ENCODE measurements at places on chromosomes 6 and 20. TPM values are rescaled to one million over a fixed set of nuclear protein-coding genes. Genes with fewer than 3 reads are reported as not detected.

DNA sequence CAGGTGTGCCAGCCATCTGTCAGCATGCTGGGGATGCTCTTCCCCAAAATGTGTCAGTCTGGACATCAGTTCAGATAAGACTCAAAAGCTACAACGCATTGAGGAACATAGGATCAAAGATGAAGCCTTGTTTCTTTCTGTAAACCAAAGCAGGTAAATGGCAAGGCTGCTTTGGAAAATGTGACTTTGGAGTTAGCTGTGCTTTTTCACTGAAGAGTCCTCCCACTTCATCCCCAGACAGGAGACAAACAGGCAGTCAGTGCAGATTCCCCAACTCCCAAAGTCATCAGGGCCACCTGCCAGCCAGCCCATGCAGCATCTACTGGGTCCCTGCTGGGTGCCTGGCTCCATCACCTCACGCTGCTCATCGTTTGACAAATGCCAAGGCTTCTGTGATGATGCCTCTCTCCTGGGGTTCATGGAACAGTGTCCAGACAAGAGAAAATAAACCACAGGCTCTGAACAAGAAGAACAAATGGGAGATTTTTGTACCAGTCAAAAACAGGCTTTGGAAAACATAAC, 205.0 kb upstream of the BTBD3 start:
- no peak for DNase-seq

GRCh38 chr6:158939255-158940159, 60.5 kb downstream of the RSPH3 start:
- DNase-seq, result no peak

DNA sequence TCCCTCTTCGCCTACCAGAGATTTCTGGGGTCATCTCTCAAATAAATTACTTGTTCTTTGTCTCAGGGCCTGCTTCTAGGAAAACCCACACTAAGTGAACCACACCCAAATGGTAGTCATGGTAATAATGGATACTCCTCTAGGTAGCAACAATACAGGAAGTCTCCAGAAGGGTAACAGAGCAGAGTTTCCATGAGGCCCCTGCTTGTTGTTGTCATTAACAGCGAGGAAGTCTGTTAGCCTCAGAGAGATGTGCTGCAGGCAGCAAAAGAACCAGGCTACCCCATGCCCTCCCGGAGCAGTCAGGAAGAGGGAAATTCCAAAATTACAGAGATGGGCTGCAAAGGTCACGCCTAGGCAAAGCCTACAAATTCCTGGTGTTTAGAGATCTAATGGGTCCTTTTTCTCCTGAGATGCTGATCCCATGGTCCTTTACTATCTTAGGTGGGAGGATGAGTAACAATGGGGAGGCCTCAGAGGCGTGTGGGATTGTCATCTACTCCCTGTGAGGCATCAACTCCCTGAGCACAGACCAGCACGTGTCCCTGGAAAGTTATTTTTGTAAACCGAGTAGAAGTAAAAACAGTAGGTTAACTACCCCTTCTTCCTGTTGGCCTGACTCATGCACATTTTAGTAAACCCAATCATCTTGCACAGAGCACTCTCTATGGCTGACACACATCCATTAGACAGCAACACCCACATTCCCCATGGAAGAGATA, 10.1 kb downstream of the ISM1 start:
- no peak for DNase-seq

- no peak for DNase-seq
These were observed 6.0 kb downstream of the HLA-C start for GRCh38 chr6:31265926-31266325.

DNA sequence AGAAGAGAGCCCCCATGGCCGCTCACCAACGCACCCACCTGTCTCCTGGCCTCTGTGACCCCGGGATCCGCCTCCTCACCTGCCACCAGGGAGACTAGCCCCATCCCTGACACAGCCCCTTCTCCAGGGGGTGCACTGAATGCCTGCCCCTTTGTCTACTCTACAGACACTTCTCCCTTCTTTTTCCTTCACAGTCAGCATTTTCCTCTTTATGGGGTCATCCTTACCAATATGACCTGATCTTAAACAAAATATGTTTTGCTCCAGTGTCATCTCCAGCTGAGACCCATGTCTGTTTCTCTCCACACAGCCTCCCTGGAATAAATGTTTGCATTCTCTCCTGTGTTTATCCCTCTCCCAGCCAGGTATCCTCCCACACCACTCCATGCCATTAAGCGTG, 14.6 kb upstream of the CCR6 start:
- DNase-seq, result no peak

DNA sequence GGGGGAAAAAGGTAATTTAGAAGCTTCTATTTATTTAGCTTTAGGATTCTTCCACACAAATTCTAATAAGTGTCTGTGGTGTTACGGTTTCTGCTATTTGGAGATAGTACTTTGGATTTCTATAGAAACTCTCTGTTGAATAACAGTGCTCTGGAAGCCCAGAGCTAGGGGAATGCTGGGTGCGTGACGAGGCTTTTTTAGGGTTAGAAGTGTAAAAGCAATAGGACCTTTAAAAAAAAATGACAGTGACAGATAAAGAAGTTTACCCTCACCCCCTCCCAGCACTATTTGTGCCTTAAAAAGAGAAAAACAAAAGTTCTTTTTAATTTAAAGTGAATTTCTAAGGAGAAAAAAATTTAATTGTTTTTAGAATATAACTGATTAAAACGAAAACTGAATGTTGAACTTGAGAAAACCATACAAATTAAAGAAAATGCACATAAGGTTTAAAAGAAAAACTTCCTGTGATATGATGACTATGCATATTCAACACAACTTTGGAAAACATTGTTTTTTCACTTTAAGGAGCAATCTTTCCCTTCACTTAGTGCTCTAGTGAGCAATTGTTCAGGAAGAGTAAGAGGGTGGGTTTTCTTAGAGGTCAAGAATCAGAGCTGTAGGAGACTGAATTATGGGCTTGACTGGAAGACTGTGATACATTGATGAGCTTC, 89.6 kb upstream of the RIPOR2 start:
- no peak for DNase-seq

UNC5CL gene
- polyA plus RNA-seq, result 3.1 TPM

PKIB gene
- polyA plus RNA-seq, result 0.71 TPM

TTBK1 gene
- 0.04 TPM for polyA plus RNA-seq

RNF8 gene
- 15.8 TPM for polyA plus RNA-seq

MCHR2 gene
- polyA plus RNA-seq, result not detected

ZBP1 gene
- 0.33 TPM for polyA plus RNA-seq
